Motor neuron (in vitro differentiated cells): ENCODE measurements at places on chromosomes 12 and 14. TPM values are rescaled to one million over a fixed set of nuclear protein-coding genes. Genes with fewer than 3 reads are reported as not detected.

FOXG1 gene
- total RNA-seq: 0.05 and 0.09 TPM in 2 replicates

PZP gene
- 0.24 TPM in 1 of 2 replicates, not detected in the other for total RNA-seq

IL22 gene
- not detected in 2 replicates for total RNA-seq

VTI1B gene
- 61.0 and 65.2 TPM in 2 replicates for total RNA-seq

C12orf60 gene
- 2.4 and 3.3 TPM in 2 replicates for total RNA-seq

CISTR gene
- not detected in 2 replicates for total RNA-seq

NYNRIN gene
- total RNA-seq: 73.0 and 78.7 TPM in 2 replicates

EXD2 gene
- 11.1 and 13.6 TPM in 2 replicates for total RNA-seq

SLC5A8 gene
- 0.05 TPM in 1 of 2 replicates, not detected in the other for total RNA-seq

RAB2B gene
- total RNA-seq: 61.2 and 64.0 TPM in 2 replicates

HOXC13 gene
- 0.10 and 0.14 TPM in 2 replicates for total RNA-seq

KANSL2 gene
- total RNA-seq: 37.6 and 40.0 TPM in 2 replicates

FOXA1 gene
- 0.44 and 0.90 TPM in 2 replicates for total RNA-seq

TAS2R30 gene
- 0.87 and 0.96 TPM in 2 replicates for total RNA-seq

OTOGL gene
- 0.64 and 0.74 TPM in 2 replicates for total RNA-seq

CGRRF1 gene
- 18.6 and 18.8 TPM in 2 replicates for total RNA-seq

TAS2R42 gene
- not detected in 2 replicates for total RNA-seq

WNT1 gene
- not detected in 2 replicates for total RNA-seq

ADAM21 gene
- total RNA-seq: 0.14 and 0.17 TPM in 2 replicates

MTRFR gene
- total RNA-seq: 25.3 and 27.2 TPM in 2 replicates

RAD51AP1 gene
- total RNA-seq: 24.2 and 24.6 TPM in 2 replicates

KRT3 gene
- 0.16 and 0.25 TPM in 2 replicates for total RNA-seq
